Activated naive CD4-positive, alpha-beta T cell treated with anti-CD3 and anti-CD28 coated beads for 36 hours (primary cell): ENCODE measurements at places on chromosomes 13 and 19.
A peak's percentile ranks its signal among the peaks of the same experiment; 100 is the strongest.

DNA sequence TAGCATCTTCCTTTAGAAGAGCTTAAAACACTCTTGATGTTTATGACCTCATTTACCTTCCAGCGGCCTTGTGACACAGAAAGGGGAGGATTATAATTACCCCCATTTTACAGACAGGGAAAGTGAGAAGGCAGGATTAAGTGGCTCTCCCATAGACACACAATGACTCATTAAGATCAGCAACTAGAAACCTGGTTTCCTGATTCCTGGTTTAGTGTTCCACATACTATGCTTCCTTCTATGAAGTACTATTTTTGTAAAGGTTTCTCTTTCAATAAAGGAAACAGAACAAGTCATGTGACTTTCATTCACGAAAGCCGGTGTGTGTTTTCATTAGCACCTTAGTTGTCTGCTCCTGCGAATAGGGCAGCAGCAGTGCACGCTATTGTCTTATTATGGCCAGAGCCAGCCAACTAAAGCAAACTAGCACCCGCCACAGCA, 8.3 kb downstream of the IRS2 start:
- H3K4me1 ChIP-seq, result peaks cover 59% of the 10 kb centered on the region
- H3K36me3 ChIP-seq, result peaks cover 7% of the 10 kb centered on the region
- H3K27me3 ChIP-seq, result no peaks in the 10 kb centered on the region
- H3K4me3 ChIP-seq, result peak overlapping the region; percentile 27
- peak overlapping the region; percentile 24 for H3K27ac ChIP-seq
- DNase-seq, result peak; percentile 21

GRCh38 chr19:43524922-43525835, 1.8 kb downstream of the ETHE1 start:
- H3K4me1 ChIP-seq, result peaks cover 21% of the 10 kb centered on the region
- peak; percentile 60 for DNase-seq
- H3K4me3 ChIP-seq, result peak overlapping the region; percentile 97
- peak overlapping the region; percentile 96 for H3K27ac ChIP-seq
- no peaks in the 10 kb centered on the region for H3K27me3 ChIP-seq

GRCh38 chr19:11397089-11397610, 13.0 kb upstream of the EPOR start:
- H3K4me1 ChIP-seq, result no peaks in the 10 kb centered on the region
- H3K27me3 ChIP-seq, result peaks cover 7% of the 10 kb centered on the region
- no peak for DNase-seq
- H3K36me3 ChIP-seq, result no peaks in the 10 kb centered on the region
- no peak overlapping the region for H3K4me3 ChIP-seq

DNA sequence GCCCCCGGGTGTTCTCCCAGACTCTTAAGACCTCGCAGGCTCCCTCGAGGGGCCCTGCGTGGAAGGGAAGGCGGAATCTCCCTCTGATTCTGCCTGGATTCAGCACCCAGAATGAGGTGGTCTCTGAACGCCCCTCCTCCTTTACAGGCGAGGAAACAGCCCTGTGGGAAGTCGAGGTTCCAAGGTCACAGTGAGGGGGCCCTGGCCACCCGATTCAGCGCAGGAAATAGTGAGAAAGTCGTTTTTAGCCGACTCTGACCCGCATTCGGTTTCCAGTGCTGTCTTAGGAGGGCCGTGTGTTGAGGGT, 1.1 kb downstream of the BSG start:
- H3K4me1 ChIP-seq, result peaks cover 36% of the 10 kb centered on the region
- DNase-seq, result no peak
- peak overlapping the region; percentile 78 for H3K4me3 ChIP-seq
- H3K36me3 ChIP-seq, result peaks cover 3% of the 10 kb centered on the region

DNA sequence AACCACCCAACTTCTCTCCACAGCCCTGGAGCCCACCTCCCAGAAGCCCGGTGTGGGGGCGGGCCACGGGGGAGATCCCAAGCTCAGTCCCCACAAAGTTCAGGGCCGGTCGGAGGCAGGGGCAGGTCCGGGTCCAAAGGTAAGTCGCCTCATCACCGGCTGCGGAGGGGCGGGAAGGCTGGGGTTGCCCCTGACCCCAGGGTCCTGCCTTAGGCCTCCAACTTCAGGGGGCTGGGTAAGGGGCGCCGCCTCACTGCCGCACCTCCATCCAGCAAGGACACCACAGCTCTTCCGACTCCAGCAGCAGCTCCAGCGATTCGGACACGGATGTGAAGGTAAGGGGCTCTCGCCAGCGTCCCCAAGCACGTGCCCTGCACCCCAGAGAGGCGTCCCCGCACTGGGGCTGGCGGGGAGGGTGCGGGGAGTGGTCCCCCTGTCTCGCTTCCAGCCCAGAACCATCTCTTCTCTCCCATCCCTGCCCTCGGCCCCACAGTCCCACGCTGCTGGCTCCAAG, 358 bp downstream of the C19orf33 start:
- no peaks in the 10 kb centered on the region for H3K27me3 ChIP-seq
- H3K36me3 ChIP-seq, result peaks cover 4% of the 10 kb centered on the region
- H3K4me1 ChIP-seq, result no peaks in the 10 kb centered on the region
- DNase-seq, result no peak
- H3K27ac ChIP-seq, result no peak overlapping the region
- no peak overlapping the region for H3K4me3 ChIP-seq

- no peak overlapping the region for H3K4me3 ChIP-seq
- H3K4me1 ChIP-seq, result no peaks in the 10 kb centered on the region
- H3K27me3 ChIP-seq, result peaks cover 43% of the 10 kb centered on the region
- no peak overlapping the region for H3K27ac ChIP-seq
These were observed 1.3 kb upstream of the KLK8 start for GRCh38 chr19:51002542-51003311.

DNA sequence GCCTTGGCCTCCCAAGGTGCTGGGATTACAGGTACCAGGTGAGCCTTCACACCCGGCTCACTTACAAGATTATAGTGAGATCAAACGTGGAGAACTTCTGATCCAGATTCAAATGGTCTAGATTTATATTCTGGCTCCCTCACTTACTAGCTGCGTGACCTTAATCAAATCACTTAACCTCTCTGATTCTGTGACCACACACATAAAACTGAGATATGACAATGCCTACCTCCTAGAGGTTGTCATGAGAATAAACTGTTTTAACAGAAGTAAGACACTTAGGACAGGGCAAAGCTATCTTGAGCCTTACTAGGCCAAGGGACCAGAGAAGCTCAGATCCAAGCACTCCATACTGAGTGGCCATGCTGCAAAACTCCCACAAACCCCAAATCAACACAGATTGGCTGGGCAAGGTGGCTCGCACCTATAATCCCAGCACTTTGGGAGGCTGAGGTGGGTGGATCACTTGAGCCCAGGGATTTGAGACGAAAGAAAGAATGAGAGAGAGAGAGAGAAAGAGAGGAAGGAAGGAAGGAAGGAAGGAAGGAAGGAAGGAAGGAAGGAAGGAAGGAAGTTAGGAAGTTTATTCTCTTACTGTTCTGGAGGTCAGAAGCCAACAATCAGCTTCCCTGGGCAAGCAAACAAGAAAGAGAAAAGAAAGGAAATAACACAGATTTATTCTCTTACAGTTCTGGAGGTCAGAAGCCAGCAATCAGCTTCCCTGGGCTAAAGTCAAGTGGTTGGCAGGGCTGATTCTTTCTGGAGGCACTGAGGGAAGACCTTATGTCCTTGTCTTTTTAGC, 46.1 kb upstream of the MAP3K10 start:
- peaks cover 62% of the 10 kb centered on the region for H3K4me1 ChIP-seq
- H3K27me3 ChIP-seq, result no peaks in the 10 kb centered on the region
- no peaks in the 10 kb centered on the region for H3K36me3 ChIP-seq
- peak overlapping the region; percentile 77 for H3K27ac ChIP-seq
- DNase-seq, result no peak

DNA sequence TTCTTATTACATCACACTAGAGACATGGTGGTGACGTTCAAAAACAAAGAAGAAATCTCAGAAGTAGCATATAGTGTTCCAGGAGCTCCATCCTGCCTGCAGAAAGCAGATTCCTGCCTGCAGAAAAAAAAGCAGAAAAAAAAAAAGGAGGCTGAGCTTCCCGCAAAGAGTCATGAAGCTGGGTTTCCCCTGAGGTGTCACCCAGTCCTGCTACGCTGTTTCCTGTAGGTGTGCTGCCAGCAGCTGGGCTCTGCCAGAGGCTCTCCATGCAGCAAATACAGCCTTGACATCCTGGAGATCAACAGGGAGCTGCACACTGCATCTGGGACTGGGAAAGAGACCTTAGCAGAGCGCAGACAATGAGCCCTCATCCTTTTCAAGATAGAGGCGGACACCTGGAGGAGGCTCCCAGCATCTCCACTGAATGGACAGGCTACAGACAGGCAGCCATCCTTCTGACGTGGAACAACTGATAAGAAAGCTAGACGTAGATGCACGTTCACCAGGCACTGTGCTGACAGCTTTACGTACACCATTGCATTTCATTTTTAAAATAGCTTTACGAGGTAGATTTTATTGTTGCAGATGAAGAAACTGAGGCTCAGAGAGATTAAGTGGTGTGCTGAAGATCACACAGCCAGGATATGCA, 350.9 kb downstream of the FOXO1 start:
- no peaks in the 10 kb centered on the region for H3K36me3 ChIP-seq
- H3K27ac ChIP-seq, result peak overlapping the region; percentile 84
- H3K4me1 ChIP-seq, result peaks cover 69% of the 10 kb centered on the region
- H3K27me3 ChIP-seq, result no peaks in the 10 kb centered on the region
- peak overlapping the region; percentile 55 for H3K4me3 ChIP-seq

GRCh38 chr19:1232652-1233072, 5.1 kb downstream of the CBARP start:
- no peaks in the 10 kb centered on the region for H3K4me1 ChIP-seq
- no peaks in the 10 kb centered on the region for H3K27me3 ChIP-seq
- H3K4me3 ChIP-seq, result no peak overlapping the region
- peaks cover 2% of the 10 kb centered on the region for H3K36me3 ChIP-seq

GRCh38 chr13:26425443-26426358, 131.8 kb upstream of the WASF3 start:
- H3K4me3 ChIP-seq, result no peak overlapping the region
- H3K36me3 ChIP-seq, result no peaks in the 10 kb centered on the region
- no peaks in the 10 kb centered on the region for H3K4me1 ChIP-seq
- H3K27me3 ChIP-seq, result peaks cover 6% of the 10 kb centered on the region
- no peak for DNase-seq
- H3K27ac ChIP-seq, result no peak overlapping the region

- H3K36me3 ChIP-seq, result no peaks in the 10 kb centered on the region
- DNase-seq, result no peak
- peaks cover 17% of the 10 kb centered on the region for H3K27me3 ChIP-seq
- H3K4me1 ChIP-seq, result no peaks in the 10 kb centered on the region
These were observed 512 bp downstream of the LRRC8E start for GRCh38 chr19:7888826-7889217.

DNA sequence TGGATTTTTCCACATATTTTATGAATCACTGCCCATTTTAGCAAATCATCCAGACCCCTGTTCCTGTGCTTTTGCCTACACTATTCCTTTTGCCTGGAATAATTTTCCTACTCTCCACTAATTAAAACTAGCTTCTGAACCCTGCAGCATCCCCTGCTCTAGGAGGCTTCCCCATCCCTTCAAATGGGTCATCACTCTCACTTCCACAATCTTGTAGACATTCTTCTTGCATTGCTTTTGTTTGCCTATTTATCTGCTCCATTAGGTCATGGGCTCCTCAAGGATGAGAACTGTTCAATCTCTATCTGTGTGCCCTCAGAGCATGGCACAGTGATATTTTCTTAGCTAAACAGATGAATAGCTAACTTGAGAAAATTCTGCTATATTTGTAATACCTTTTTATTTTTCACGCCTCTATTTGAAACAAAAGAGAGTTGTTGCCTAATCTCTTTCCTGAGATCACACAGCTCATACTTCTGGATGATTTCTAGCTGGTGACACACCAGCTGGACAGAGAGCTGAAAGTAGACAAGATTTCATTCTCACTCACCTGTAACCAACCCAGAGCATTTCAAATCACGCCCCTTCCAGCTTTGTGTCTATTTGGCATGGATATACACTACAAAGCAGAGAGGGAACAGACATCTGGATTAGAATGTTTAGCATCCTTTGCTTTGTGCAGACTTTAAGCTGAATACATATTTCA, 466.0 kb downstream of the FOXO1 start:
- peak overlapping the region; percentile 19 for H3K27ac ChIP-seq
- H3K4me1 ChIP-seq, result peaks cover 41% of the 10 kb centered on the region
- H3K27me3 ChIP-seq, result no peaks in the 10 kb centered on the region
- no peak overlapping the region for H3K4me3 ChIP-seq
- no peak for DNase-seq

DNA sequence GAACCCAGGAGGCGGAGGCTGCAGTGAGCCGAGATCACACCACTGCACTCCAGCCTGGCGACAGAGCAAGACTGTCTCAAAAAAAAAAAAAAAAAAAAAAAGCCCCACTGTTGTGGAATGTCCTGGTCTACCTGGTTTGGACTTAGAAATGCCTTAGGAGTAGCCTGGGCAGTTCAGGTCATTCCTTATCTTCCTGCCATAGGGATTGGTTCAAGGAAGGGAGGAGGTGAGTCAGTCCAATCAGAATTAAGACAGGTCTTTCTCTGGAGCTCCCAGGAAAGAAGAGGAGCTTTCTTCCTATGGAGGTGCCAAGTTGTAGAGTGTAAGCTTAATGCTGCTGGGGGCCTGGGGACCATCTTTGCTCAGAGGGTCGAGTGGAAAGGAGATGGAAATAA, 44.8 kb downstream of the SIPA1L3 start:
- no peak overlapping the region for H3K27ac ChIP-seq
- peaks cover 14% of the 10 kb centered on the region for H3K36me3 ChIP-seq
- no peak overlapping the region for H3K4me3 ChIP-seq
- H3K27me3 ChIP-seq, result no peaks in the 10 kb centered on the region
- no peaks in the 10 kb centered on the region for H3K4me1 ChIP-seq

- no peak overlapping the region for H3K27ac ChIP-seq
- H3K27me3 ChIP-seq, result no peaks in the 10 kb centered on the region
- no peak for DNase-seq
These were observed 423.6 kb downstream of the NDFIP2 start for GRCh38 chr13:79904581-79904980.

GRCh38 chr13:102039264-102039663, 362.6 kb downstream of the FGF14 start:
- no peaks in the 10 kb centered on the region for H3K27me3 ChIP-seq
- H3K4me3 ChIP-seq, result no peak overlapping the region
- H3K4me1 ChIP-seq, result no peaks in the 10 kb centered on the region
- no peak for DNase-seq

GRCh38 chr19:33187183-33187540, 7.0 kb upstream of the LRP3 start:
- no peak for DNase-seq
- no peak overlapping the region for H3K4me3 ChIP-seq
- H3K27me3 ChIP-seq, result peaks cover 2% of the 10 kb centered on the region
- no peak overlapping the region for H3K27ac ChIP-seq

DNA sequence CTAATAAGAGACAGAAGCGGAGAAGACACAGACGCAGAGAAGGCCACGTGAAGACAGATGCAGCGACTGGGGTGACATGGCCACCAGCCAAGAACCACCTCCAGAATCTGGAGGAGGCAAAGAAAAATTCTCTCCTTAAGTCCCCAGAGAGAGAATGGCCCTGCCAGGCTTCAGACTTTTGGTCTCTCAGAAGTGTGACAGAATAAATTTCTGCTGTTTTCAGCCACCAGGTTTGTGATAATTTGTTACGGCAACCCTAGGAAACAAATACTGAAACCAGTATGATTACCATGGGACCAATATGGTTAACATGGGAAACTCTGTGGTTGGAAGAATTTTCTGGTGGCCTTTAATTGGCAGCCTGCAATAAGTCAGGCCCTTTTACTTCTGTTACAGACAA, 63.9 kb upstream of the DOCK9 start:
- no peak overlapping the region for H3K4me3 ChIP-seq
- DNase-seq, result no peak
